ENCODE measurements at places on chromosomes 7 and 10.

GRCh38 chr10:112336556-112337201 is 37.2 kb upstream of the ACSL5 start:
- no peak for DNase-seq

DNA sequence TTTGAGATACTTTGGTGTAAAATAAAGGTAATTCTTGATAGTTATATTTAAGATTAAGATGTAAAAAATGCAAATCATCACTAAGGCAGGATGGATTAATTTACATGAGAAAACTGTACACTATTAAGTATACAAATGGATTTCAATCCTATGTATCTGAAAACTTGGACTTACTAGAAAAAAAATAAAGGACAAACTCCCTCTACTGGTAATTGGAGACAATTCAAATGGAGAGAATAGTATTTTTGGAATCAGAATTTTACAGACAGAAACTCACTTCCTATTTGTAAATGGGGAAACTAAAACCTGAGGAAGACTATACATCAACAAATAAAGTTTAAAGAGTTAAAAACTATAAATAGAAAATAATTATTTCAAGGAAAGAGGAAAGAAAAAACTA is 62.6 kb downstream of the CUL2 start:
- DNase-seq: no peak

GRCh38 chr10:125213541-125214282 is 53.3 kb upstream of the CTBP2 start:
- DNase-seq: no peak

- DNase-seq: no peak
Observed at GRCh38 chr7:8120390-8121058, 141.4 kb downstream of the ICA1 start.

GRCh38 chr10:84243759-84244158 is 1.1 kb upstream of the RGR start:
- no peak for DNase-seq

DNA sequence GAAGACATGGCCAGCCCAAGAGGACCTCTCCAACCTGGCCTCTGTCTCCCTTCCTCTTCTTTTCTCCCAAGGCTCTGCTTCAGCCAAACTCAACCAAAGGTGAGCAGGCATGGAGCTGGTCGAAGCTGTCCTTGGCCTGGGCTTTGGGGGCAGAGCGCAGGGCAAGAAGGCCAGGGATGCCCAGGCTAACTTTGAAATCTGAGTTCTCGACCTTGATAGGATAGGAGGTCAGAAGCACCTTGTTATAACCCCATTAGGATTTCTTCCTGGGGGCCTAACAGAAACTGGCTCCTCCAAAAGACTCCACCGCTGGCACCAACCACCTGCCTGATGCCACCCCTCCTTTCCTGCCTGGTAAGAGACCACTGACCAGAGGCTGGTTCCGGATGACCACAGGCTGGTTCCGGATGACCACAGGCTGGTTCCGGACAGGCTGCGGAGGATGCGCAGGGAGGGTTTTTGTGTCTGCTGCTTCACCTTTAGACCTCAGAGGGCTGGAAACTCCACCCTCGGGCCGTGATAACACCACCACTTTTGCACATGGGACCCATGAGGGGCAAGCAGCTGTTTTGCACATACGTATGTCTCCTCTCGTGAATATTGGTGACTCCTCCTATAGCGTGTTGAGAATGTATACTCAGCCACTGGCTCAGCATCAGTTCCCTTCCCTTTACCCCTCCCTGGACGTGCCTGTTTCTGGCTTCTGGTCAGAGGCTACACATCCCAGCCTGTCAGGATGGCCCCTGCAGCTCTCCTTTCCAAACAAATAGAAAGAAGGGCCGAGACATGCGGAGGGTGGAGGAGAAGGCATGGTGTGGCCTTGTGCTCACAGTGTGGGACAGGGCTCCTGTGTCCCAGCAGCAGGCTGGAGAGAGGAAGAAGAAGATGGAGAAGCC is 140.1 kb downstream of the DNAJB6 start:
- no peak for DNase-seq

GRCh38 chr10:71564194-71564820 is 155.3 kb downstream of the C10orf105 start:
- no peak for DNase-seq

DNA sequence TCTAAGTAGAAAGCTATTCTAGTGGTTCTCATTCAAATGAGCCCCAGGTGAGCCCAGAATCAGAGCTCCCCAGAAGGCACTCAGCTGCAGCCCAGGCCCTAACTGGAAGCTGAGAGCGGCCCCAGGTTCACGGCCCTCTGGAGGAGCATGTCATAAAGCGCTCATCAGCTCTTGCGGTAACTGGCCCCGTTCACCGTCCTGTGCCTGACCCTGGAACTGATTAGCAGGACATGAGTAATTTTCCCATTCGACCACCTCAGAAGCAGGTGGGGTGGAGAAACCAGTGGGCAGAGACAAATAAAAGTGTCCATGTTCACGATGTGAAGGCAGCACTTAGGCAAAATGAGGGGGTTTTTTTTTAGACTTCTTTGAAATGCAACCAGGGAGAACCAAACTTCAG is 136.1 kb upstream of the LYZL2 start:
- DNase-seq: no peak

DNA sequence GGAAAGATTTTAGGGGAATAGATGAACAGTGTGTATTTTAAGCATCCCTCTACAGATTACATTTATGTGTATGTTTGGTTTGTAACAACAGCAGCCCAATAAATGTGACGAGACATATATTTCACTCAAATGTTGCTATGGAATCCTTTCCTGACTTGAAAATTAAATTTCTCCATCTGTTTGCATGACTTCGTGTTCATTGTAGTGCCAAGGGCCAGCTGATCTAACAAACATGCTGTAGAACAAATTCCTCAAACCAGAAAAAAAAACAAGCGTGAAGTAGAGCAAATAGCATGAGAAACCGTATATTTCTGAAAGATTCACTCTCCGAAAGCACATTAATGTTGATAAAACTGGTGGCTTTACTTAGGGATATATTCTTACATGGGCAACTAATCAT is 87.8 kb downstream of the NRCAM start:
- DNase-seq: no peak

DNA sequence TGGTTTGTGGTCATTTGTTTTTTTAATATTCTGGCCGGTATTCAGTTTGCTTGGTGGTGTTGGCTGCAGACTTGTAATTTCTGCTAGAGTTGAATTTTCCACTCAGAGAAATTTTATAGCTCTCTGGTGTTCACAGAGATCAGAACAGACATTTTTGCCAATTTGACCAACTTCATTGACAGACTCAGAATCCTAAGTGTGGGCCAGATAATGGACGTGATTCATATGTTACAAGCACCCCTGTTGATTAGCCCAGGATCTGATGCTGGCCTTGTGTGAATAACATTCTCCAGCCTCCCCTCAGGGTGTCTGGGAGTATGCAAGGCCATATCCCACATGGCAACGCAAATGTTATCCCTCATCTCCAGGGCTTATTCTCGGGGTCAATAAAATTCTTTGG is 283.8 kb downstream of the C7orf25 start:
- no peak for DNase-seq

DNA sequence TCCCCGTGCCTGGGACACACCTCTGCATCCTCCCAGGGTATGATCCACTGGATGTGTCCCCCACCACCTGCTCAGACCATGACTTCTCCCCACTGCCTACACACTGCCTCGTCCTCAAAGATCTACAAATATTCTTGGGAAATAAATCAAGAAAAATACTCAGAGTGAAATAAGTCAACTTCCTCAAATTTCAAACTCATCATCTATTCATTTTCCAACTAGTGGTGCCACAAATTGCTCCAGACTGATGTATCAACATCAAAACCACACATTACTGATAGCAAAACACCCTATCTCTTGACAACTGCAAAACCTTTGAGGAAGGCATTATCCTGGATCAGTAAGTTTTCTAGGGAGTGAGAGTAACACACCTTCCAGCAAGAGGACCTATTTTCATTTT is 87.7 kb downstream of the GRB10 start:
- DNase-seq: no peak

DNA sequence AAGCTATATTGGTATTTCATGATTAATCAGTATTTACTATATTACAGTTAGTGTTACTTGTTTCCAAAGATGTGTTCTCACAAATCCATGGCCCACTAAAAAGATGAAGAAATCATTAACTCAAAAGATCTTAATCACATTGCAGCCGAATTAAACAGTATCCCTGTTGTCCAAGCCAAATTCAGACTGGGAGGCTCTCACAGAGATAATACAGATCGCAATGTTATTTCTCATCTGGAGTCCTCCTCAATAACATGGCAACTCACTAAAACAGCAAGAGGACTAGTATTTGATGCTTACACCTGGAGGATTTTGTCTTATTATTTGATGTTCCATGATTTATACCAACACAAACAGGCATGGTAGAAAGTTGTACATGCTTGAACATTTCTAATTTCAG is 23.4 kb downstream of the CYP51A1 start:
- DNase-seq: no peak

GRCh38 chr10:2081501-2081900 is 344.2 kb upstream of the ADARB2 start:
- no peak for DNase-seq

GRCh38 chr7:158828133-158829020 is 932 bp downstream of the ESYT2 start:
- no peak for DNase-seq

DNA sequence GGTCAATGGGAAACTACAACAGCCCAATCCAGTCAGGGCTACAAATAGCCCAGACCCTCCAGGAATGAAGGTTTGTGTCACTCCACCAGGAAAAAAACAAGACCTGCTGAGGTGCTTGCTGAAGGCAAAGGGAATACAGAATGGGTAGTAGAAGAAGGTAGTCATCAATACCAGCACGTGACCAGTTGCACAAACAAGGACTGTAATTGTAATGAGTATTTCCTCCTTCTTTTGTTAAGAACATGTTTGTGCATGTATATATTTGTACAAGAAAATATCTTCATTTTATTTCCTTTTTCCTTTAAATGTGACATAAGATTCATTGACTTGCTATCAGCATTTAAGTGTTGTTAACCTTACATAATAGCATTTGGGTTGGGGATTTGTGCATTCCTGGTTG is 229.3 kb downstream of the IMMP2L start:
- no peak for DNase-seq

DNA sequence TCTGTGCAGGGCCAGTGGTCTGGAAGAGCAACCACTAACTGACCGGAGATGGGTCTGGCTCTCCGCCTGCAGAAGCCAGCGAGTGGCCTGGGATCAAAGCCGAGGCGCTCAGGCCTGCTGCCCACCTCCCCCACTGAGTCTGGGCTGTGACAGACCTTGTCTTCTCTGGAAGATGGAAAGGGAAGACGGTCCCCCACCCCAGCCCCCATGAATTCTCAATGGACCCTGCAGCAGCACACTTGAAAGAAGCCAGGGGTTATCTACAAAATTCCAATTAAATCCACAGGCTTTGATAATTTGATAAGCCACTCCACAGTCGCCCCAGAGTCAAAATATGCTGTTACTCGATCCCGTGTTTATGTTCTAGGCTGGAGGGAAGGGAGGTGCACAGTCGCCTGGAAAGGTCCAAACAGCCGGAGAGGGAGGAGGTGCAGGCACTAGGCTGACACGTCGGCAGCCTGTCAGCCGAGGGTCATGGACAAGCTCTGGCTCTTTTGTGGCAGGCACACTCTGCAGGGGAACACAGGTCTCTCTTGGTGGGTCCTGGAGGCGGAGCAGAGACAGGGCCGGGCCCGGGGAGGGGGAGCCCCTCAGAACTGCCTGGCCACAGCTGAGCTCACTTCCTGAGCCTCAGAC is 134.9 kb downstream of the SH3PXD2A start:
- DNase-seq: no peak

DNA sequence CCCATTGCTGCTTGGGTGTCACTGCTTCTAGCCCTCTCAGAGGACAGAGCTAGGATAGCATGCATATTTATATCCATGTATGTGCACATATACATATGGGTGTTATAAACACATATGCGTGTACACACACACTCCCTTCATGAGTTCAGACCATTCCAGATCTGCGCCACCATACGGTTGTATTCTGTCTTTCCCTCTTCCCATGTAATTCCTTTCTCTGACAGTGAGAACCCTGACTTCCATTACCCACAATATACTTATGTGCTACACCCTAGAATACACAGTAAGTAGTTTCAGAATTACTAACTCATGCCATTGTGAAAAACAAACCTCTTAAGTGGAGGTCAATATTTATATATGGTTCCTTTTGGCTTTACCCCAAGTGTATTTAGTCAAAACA is 116.6 kb upstream of the SAMD8 start:
- no peak for DNase-seq

DNA sequence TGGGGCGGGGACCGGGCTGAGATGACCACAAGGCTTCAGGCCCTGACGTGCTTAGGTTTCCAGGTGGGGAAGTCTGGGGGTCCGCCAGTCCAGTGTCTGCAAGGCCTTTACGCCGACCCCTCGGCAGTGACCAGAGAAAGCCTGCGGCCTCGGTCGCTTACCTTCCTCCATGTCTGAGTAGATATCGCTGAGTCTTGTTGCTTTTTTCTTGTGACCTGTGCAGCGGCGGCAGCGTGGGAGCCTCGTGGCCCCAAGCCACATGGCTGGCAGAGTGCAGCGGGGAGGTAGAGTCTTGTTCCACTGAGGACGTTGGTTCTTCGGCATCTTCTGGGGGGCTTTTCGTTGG is 329 bp downstream of the NOLC1 start:
- no peak for DNase-seq

- no peak for DNase-seq
Observed at GRCh38 chr7:142308326-142308725, 50.5 kb upstream of the PRSS58 start.

DNA sequence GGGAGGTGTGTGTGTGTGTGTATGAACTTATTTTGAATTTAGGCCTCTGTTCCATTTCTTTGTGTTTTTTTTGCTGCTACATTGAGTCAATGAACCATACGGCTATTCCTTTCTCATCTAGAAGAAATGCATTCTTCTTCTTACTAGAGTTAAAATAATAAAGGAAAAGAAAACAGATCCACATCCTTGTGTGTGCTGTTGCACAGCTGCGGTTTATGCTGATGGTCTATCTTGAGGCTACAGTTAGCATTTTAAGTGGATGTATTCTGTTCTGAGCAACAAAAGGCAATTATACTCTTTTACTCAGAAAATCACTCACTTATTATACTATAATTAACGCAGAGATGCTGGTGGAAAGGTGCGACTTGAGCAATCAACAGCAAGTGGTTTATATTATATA is 615.0 kb upstream of the MBL2 start:
- no peak for DNase-seq

- no peak for DNase-seq
Observed at GRCh38 chr7:92839901-92840300, 3.5 kb upstream of the CDK6 start.

GRCh38 chr7:98599886-98600285 is 17.2 kb upstream of the NPTX2 start:
- DNase-seq: no peak

- DNase-seq: no peak
Observed at GRCh38 chr10:11516431-11516746, 95.1 kb downstream of the USP6NL start.

DNA sequence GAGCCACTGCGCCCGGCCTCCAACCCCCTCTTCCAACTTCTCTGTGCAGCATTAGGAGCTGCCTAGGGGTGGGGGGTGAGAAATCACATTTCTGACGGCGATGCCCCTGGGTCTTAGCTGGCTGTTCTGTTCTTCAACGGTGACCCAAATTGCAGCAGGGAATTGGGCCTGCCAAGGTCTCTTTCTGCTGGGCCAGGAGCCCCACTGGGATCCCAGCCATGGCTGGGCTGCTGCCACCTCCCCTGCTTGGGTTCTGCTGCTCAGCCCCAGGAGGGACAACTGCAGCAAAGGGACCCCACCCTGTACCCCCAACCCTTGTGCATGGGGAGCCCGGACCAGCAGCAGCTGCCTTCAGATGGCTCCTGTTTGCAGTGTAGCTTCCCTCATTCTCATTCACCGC is 43.7 kb upstream of the GNA12 start:
- DNase-seq: no peak

GRCh38 chr10:15348579-15348978 is 22.5 kb downstream of the FAM171A1 start:
- DNase-seq: no peak
